ENCODE measurements at places on chromosomes 1 and 21. TPM values are rescaled to one million over a fixed set of nuclear protein-coding genes. Genes with fewer than 3 reads are reported as not detected.

DNA sequence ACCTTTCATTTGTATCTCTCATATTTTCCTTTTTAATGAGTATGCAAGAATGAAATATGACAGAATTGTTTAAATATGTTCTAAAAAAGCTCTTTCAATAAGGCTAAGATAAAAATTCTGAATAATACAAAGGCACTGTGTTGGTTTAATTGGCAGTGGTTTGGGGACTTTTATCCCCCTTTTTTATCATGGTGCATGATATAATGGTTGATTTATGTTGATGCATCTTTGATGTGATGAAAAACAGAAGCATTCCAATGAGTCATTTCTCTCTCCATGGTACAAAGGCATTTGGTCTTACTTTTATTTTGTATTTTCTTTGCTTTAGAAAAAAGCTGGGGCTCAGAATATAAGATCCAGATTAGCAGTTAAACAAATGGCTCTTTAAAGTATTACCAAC, 127.2 kb upstream of the GREM2 start:
- no peak for DNase-seq

GRCh38 chr1:153546371-153546770, 765 bp upstream of the S100A4 start:
- DNase-seq = no peak

DNA sequence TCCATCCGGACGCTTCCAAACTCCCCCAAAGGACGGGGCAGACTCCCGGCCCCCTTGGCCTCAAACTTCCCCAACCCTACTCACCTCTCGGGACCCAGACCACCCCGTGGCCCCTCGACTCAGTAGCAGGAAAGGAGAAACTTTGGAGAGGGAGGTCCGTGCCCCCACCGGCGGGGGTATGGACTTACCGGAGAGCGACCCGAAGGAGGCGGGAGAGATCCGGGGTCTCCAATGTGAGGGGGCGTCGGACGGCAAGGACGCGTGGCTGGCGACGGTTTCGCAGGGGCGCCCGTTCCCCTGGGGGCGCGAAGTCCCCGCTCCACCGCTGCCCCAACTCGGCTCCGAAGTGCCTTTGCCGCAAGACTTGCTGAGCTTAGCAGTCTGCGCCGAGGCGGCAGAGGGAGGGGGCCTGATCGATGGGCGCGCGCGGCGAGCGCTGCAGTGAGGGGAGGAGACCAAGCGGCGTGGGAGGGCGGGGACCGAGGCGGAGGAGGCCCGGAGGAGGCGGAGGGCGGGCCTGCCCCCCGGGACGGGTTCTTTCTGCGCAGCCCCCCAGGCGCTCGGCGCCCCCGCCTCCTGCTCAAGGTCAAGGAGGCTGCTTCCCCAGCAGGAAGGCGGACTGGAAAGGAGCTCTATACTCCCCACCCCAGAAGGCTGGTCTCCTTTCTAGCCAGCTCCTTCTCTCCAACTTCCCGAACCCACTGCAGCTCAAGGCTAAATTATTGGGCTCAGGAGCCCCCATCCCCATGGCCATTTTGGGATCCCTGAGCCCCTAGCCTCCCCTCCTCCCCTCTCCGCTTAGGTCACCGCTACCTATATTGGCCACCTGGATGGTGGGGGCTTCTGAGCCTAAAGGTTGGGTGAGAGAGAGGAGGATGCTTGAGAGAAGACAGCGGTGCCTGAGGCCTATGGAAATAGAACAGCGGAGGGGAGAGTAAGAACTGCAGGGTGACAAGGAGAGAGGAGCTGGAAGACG, at the start of gene SYT2:
SYT2 (minus strand) TSS at position 385 of the 976 bp plus-strand sequence. CDS start 104,682 bp downstream, outside the sequence.
- DNase-seq = no peak

DNA sequence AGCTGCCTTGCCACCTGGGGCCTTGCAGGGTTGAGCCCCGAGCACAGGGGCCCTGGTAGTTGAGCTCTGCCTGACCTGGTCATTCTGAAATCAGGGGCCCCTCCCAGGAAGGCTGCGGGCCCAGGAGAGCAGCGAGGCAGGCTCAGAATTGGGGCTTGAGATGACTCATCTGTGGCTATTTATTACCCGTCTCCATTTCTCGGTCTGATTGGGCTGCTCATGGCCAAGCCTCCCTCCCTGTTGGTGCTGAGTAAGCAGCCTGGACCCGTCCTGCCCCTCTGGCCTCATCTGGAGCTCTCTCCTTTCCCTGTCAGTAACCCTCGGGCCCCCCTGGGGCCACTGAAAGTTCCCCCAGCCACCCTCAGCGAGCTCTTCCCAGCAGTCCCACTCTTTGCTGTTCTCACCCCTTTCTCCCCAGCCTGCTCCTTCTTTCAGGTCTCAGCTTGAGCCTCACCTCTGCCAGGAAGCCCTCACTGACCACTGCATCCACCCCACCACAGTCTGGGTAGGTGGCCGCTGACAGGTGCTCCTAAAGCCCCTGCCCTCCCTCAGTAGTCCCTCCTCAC, 11.0 kb upstream of the TNFRSF8 start:
- peak; percentile 10 for DNase-seq

DNA sequence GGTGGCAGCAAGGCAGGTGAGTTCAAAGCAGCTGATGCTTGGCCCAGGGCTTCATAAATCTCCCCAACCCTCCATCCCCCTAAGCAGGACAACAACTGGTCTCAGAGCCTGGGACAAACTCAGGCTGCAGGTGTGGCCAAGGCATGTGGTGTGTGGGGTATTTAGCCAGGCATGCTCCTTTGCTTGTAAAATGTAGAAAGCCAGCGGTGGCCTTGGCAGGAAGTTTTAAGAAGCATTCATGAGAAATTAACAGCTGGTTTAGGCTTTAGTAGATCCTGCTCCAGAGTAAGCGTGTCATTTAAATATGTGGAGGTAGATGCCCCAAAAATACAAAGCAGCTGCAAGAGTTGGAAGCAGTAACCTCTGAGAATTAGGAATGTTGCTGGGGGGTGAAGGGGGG, 44.8 kb downstream of the NTPCR start:
- no peak for DNase-seq

DNA sequence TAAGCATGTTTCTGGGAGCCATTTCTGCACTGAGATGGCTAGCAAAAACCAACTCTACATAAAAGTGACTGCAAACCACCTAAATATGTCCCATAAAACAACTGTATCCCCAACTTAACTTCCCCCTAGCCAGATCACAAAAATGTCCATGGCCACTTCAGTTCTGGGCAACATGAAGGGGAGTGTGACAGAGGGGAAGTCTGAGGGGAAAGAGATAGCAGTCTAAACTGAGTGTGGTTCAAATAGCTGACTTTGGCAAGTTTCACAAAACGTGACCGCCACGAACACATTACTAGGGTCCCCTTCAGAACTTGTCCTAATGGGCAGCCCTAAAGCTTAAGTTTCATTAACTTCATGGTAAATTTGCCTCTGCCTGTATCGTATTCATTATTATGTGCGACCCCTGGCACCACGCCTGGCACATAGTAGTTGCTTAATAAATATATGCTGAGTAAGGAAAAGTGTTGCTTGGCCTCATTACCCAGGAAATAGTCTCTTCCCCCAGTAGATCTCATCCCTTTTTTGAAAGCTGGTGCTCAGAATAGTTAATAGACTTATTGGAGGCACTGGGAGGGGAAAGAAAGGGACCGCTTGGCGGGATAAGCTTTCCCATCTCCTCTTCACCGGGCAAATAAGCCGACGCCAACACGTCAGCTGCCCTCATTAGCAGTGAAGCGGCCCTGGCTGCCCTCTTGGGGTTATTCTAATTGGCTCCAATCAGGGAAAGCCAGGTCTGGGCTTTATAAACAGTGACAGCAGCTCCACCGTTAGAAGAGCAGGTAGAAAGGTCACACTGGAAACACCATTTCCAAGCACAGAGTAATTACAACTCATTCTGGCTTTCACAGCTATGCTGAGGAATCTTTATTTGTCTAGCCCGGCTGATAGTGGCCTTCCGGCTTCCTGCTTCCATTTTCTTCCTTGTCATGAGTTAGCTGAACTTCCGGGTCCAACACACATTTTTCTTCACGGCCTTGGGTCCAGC, 122.1 kb downstream of the LRIG2 start:
- DNase-seq = no peak

GRCh38 chr1:41110286-41110685, 88.8 kb upstream of the SLFNL1 start:
- DNase-seq = no peak

- DNase-seq = no peak
Observed at GRCh38 chr1:94048413-94049164, 72.4 kb downstream of the ABCA4 start.

DNA sequence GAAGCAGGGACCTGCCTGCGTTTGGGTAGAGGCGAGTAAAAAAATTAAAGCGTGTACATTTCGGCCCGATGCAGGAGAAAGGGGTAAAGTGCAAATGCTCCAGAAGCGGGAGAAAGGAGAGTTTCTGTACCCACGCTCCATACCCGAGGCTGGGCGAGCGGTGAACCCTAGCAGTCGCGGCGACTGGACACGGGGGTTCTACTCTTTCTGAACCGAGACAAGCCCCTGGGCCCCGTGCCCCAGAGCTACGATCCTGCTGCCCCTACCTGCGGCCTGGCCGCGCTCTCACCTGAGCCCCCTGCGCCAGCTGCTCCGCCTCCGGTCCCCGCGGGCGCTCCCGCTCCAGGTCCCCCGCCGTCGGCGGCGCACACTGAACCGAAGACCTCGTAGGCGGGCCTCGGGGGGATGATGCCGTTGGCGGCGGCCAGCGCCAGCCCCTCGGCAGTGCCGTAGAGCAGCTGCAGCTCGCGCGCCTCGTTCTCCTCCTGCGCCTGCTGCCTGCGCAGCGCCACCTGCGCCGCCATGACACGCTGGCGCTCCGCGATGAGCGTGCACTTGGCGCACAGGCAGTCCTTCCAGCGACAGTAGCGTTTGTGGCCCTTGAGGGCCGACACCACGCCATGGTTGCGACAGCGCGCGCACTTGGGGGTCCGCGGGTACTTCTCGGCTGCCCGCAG, 2.4 kb downstream of the DMRTA2 start:
- no peak for DNase-seq

DNA sequence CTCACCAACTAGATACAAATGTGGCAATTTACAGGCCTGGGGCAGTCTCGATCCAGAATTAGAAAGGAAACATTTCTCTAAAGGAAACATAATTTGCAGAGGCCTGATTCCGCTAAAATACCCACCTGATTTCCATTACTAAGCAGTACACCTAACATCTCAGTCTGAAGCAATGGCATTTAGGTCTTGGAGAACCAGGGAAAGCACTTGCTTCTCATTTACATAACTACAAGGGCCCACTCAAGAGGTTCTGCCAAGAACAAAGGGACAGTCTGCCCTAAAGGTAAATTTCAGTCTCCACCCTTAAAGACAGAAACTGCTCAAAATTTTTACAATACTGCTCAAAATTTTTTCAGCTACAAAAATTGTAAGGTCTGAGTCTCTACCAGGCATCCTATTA, 123.7 kb upstream of the GJB5 start:
- no peak for DNase-seq

LENEP gene
- total RNA-seq = 0.18 TPM

KRTAP21-1 gene
- total RNA-seq = not detected

IFT25 gene
- total RNA-seq = 31.7 TPM
